ENCODE measurements at places on chromosomes 12 and 14.

DNA sequence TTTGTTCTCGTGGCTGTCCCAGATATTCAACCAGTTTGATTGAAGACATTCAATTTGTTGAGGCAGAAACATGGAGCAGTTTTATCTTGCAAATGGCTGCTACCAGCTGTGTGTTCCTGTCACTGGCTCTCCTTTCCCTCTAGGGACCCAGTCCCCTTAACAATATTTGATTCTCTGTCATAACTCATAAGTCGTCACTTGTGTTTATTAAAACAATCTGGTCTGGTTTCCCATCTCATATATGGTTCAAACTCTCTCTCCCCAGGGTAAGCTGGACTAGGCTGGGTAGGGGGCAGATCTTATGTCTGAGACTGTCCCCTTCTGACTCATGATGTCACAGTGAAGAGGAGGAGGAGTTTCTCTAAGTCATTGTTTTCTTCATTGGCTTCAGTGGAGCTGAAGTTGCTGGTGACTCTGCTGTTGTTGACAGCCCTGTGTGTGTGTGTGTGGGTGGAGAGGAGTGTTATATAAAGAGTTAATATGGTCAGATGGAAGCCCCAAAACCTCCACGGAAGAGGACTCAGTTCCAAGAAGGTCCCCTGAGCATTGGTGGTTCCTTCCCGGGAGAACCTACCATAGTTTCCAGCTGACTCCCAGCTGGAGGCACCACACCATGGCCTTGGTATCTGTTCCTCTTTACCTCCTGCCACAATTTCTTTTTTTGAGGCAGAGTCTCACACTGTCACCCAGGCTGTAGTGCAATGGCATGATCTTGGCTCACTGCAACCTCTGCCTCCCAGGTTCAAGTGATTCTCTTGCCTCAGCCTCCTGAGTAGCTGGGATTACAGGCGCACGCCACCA lies 16.1 kb upstream of the GNG2 start:
- no peak for DNase-seq

DNA sequence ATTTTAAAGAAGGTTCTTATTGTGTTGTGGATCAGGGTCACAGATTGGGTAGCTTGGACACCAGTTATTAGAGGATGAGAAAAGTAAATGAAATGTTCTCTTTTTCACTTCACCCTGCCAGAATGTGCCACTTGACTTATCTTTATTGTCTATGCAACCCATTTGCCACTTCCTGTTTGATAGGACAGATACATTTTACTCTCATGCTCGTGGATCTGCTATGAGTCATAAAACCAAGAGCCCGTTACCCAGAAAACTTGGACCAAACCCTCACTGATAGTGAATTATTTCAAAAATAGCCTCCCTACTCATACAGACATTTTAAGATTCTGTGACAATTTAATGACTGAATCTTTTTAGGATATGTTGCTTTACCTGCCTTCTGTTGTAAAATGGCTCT lies 1.8 kb downstream of the ISCA2 start:
- no peak for DNase-seq

DNA sequence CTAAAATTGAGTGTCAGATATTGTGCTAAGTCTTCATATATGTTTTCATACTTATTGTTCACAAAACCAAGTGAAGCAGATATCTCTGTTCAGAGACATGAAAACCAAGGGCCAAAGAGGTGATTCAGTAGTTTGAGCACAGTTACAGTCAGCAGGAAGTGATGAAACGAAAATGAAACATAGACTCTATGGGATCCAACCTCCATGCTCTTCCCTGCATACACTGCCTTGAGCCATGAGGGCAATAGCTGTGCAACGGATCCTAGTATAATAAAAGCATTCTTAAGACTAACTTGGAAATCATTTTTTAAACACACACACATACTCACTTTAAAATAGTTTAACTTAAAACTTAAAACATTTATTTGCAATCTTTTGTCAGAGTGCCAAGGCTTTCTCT lies 27.9 kb downstream of the ESR2 start:
- no peak for DNase-seq

DNA sequence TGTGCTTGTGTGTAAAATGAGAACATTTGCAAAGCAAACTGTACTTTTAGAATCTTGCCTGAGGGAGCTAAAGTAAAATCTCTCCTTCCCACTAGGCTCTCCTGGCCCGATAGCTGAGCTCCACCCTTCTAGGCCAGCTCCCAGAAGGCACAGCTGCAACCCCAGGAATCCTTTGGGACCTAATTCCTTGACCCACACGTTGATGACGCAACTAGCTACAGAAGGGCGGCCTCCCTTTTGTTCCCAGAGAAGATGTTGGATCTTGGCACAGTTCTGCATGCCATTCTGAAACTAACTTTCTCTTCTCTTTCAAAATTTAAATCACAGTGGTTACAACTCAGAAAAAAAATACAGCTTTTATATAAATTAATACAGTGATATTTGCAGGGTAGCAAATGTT lies 268.1 kb downstream of the EGLN3 start:
- no peak for DNase-seq

GRCh38 chr12:107229827-107230226 lies 136.5 kb upstream of the CRY1 start:
- no peak for DNase-seq

All from NCI-H2081 treated with DMSO at 0.1 percent for 48 hours (cell line).